Breast epithelium (tissue), 4 donors: ENCODE measurements at places on chromosomes 6 and 20.

DNA sequence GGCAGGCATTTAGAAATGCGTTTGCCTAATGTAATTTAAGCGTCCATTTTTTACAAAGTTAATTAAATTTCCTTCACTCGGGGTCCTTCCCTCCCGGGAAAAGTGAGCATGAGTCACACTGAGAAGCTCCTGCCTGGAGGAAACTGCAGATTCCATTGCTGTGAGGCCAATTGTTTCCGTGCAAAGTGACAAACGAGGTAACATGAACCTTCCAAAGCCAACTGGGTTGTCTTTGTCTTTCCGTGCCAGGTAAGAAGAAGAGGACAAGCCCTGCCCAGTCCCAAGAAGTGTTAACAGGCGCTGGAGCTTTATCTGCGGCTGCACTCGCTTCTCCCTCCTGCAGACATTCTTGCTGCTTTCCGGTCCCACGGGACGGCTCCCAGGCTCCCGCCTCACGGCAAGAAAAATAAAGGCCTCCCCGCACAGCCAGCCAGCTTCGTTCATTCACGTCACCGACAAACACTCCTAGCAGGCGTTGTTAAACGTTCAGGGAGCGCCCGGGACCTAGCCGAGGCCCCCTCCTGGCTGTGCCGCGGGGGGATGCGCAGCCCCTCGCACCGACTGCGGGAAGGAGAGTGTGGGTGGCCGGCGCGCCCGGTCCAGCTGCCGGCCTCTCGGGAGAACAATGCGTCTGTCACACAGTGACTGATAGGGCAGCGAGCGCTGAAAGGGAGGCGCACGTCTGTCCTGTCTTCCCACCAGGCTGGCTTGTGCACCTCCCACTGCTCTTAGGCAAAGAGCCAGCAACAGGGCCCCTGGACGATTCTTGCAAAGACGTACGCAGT lies 61.5 kb upstream of the HDDC2 start:
- DNase-seq, result no peak

DNA sequence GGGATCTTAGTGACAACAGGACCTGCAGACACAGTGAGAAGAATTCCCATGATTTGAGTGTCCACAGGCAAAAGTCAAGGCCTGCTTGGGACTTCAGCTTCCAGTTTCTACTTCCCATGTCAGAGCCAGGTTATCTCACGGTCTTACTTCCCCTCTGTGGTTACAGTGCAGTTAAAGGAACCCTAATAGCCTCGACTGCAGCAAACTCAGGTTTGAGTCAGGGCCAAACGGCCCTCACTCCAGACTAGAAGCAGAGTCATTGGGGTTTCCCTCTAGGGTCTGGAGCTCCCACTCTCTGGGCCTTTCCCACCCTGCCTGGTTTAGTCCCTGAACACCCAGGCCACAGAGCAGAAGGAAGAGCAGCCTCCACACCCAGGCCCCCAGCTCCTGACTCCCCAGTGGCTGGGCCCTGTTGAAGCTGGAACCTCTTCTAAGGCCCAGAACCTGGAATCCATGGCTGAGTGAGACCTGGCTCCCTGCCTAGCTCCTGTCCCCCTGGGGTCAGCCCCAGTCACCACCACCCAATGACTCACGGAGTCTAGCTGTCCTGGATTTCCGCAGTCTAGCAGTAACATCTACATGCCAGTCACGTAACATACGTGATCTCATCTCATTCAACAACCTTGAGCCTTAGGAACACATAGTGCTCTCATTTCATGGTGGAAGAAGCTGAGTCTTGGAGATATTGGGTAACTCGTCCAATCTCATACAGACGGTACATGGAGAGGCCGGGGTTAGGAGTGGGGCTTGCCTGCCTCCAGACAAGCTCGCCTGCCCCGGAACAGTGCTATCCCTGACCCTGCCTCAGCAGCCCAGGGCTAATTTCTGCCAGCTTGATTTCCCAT lies 9.2 kb upstream of the GHRH start:
- no peak for DNase-seq

GRCh38 chr6:81998432-81998831 lies 246.0 kb upstream of the TENT5A start:
- no peak for DNase-seq

GRCh38 chr6:12249541-12250382 lies 40.4 kb upstream of the EDN1 start:
- no peak for DNase-seq

DNA sequence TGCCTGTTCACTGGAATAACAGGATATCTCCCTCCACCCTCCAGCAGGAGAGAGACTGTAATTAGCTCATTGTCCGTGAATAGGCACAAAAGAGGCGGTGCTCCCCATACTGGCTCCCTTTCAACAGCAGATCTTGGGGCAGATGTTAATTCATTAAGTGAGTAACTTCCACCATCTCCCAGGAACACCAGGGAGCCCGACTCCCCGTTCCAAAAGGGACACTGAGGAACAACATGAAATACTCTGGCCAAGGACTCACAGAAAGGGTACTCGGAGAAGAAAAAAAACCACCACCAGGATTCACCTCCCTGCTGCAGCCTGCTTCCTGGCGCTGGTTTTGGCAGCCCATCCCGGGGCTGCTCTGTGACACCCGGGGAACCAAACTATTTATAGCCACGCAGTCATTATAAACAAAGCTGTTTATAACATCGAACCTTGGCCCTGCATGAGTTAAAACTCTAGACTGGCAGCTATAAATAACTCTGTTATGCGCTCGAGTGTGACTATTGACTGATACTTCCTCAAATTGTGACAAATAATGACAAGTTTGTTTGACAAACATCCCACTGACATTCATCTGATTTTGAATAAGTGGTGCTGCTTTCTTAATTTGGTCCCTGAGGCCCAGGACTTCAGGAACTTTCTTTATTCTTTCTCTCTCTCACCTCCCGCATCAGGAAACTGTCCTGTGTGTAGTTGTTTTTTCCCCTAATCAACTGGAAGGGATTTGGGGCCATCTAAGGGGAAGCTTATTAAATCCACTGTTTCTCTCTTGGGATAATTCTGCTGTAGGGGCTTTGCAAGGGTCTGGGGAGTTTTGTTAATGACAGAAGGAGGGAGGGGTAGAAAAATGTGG lies 521.6 kb downstream of the CD83 start:
- peak; percentile 22 for DNase-seq

DNA sequence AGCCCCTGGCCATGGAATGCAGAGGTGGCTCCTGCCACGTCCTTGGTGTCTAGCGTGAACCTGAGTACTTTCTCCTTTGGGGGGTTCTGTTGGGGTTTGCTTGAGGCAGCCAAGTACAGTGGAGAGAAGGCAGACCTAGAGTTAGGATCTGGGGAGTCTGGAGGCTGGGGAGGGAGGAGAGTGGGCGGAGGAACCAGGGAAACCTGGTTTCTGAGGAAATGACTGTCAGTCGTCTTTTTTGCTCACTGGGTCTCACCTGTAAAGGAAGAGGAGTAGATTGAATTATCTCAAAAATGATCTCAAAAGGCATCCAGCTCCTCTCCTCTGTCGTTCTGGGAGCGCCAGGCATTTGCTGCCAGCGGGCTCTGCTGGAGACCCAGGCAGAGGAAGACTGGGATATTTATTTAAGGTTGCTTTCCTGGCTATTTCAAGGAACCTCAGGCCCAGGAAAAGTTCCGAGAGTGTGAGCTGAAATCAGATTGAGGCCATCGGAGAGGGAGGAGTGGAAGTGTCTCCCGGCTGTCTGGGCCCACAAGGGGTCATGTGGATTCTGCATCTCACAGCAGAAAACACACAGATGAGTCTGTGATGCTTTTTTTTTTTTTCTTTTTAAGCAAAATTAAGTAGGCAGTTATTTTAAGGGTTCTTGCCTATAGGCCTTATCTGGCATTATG lies 16.1 kb downstream of the EPB41L1 start:
- no peak for DNase-seq

DNA sequence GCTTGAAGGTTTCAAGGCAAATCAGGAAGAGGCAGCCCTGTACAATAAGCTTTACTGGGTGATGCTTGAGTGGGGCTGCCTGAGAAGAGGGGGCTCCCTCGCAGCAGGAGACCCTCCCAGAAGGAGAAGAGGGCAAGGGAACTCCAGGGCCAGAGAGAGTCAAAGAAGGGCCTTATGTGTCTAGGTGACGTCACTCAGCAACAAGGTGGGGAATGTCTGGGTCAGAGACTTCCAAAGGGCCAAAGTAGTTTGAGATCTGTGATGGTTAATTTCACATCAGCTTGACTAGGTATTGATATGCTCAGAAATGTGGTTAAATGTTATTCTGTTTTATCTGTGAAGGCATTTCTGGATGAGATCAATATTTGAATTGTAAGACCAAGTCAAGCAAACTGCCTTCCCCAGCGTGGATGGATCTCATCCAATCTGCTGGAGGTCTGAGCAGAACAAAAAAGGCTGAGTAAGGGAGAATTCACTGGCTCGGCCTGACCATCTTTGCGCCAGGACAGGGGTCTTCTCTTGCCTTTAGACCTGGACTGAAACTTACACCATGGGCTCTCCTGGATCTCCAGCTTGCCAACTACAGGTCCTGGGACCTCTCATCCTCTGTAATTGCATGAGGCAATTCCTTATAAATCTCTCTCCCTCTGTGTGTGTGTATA lies 35.9 kb downstream of the MAS1 start:
- no peak for DNase-seq

GRCh38 chr6:21846541-21847451 lies 253.2 kb downstream of the SOX4 start:
- DNase-seq, result no peak

DNA sequence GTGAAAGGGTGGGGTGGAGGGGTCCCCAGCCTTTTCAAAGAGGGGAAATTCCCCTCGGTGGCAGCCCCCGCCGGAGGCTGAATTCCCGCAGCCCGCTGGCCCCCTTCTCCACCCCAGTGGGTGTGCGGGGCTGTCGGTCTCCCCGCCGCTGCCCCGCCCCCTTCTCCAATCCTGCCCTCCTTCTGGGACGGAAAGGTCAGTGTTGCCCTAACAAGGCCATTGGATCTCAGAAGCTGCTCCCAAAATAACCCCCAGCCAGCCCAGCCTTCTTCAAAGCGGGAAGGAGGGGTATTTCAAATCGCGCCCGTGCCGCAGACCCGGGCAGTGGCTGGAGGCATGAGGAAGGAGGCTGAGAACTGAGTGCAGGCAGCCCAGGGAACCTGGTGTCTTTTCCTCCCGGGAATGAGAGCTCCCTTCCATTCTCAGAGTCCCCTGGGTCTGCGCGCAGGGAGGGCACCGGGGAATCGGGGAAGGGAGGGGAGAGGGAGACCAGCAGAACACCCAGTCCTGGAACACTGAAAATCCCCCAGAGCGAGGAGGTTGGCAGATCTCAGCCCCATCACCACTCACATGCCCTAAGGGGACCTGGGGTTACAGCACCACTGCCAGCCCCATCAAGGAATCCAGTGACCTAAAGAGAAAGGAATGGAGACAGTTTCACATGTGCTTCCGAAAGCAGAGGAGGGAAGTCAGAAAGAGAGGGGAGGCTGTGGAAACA lies at the start of gene JPH2:
Gene JPH2, minus strand, starts transcription at position 135 of the 718 bp plus-strand sequence. CDS start 483 bp downstream, outside the sequence.
- DNase-seq, result peak; percentile 92

DNA sequence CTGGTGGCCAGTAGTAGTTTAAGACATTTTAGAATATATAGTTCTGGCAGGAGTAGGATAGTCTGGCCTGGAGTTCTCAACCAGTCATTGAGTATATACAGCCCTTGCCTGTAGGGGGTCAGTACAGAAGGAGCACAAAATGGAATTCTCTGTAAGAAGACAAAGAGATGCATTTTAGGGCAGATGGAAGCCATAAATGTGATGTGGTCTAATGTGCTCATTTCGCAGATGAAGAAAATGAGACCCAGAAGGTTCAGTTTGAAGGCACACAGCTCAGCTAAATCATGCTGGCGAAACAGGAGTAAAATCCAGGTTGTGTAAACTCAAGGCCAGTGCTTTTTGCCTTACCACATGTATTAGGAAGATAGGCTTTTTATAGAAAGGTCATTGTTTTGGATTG lies 29.6 kb downstream of the QKI start:
- no peak for DNase-seq

DNA sequence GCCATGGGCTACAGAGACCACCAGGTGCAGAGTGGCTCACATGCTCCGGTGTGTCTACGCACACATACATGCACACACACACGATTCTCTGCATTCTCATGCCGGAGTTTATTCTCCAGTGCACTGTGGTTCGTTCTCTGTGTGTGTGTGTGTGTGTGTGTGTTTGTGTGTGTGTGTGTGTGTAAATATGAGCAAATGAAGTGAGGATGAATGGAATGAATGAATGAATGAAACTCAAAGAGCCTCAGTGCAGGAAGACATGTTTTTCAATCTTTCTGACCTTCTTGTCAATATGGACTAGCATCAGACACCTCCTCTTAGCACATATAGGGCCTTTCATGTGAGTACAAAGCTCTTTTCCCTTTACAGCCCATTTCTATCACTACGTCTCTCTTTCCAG lies 1.6 kb downstream of the TMEM74B start:
- no peak for DNase-seq

DNA sequence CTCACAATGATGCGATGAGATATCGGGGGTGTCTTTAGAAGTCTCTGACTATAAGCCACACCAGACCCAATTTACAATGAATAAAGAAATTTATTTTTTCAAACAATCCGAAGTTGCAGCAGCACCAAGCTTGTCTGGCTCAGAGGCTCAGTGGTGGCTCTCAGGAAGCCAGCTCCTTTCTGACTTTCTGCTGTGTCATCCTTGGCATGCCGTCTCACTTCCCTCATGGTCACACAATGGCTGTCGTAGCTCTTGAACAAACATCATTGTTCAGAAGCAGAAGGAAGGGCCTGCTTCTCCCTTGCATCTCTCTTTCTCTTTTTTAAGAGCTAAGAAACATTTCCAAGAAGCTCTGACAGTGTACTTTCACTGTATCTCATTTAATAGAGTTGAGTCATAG lies 299.0 kb downstream of the DOK5 start:
- DNase-seq, result no peak

GRCh38 chr6:96926425-96926824 lies 1.9 kb downstream of the KLHL32 start:
- DNase-seq, result no peak

GRCh38 chr6:110528101-110528929 lies 51.9 kb upstream of the SLC22A16 start:
- peak; percentile 27 for DNase-seq

DNA sequence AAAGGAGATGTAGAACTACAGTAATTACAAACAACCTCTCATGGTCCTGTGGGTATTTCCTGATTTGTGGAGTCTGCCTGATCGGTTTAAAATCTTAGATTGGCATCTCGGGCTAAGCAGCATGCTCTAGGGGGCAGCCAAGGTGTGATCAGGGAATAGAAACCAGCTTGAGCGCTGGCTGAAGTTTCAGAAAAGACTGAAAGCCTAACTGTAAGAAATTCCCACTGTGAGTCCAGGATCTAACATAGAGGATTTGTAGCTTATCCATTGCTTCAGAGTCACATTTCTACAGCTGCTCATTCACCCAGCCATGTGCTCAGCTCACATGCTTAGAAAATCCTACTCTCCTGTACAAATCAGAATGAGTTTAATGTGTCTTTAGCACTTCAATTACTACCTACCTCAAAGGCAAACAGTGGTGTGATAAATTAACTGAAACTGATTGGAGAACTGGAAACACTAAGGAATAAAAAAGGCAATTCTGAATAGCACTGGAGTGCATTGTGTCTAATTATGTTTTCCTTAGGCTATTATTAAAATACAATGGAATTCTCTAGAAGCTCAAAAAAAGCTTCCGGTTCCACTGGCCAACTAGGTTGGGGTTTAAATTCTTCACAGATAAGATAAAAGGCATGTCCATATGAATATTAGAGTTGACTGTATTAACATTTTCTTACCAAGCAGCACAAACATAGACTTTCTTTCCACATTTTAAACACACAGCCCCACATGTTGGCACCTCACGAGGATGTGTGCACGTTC lies 73.8 kb upstream of the MPC1 start:
- DNase-seq, result no peak
